Endothelial cell (in vitro differentiated cells): ENCODE measurements at places on chromosomes 6 and 20. TPM values are rescaled to one million over a fixed set of nuclear protein-coding genes. Genes with fewer than 3 reads are reported as not detected.

NCOA6 gene
- 22.0 TPM for total RNA-seq

GRCh38 chr6:41900861-41901260, 5.7 kb upstream of the USP49 start:
- peaks cover 17% of the 10 kb centered on the region for H3K36me3 ChIP-seq
- H3K27ac ChIP-seq, result no peak overlapping the region

DNA sequence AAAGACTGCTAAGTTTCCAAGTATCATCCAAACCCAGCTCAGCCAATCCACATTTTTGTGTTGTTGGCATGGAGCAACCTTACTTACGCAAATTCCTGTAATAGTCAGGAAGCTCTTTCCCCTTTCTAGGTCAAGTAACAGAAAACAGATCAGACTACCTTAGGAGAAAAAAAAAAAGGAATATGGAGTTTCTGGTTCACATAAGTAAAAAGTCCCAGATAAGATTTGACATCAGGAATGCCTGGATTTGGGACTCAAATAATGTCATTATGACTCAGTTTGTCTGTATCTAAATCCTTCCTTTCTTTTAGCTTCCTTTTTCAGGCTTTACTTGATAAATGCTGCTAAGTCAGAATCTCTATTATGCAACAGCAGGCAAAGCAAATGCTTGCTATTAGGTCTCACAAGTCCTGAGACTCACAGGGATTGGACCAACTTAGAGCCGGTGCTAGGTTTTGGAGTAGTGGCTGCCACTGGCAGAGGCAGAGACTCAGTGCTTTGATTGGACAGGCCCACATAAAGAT, 44.5 kb downstream of the NCOA7 start:
- peaks cover 5% of the 10 kb centered on the region for H3K27me3 ChIP-seq
- peak overlapping the region; percentile 72 for H3K27ac ChIP-seq
- peaks cover 57% of the 10 kb centered on the region for H3K4me1 ChIP-seq
- DNase-seq, result no peak
- peaks cover 4% of the 10 kb centered on the region for H3K36me3 ChIP-seq

GRCh38 chr20:49891476-49892110, 23.7 kb downstream of the SPATA2 start:
- peaks cover 24% of the 10 kb centered on the region for H3K4me1 ChIP-seq
- DNase-seq, result no peak
- H3K27ac ChIP-seq, result no peak overlapping the region
- no peak overlapping the region for H3K4me3 ChIP-seq
- H3K27me3 ChIP-seq, result peaks cover 9% of the 10 kb centered on the region
- peaks cover 6% of the 10 kb centered on the region for H3K36me3 ChIP-seq

MCHR2 gene
- total RNA-seq, result not detected

DNA sequence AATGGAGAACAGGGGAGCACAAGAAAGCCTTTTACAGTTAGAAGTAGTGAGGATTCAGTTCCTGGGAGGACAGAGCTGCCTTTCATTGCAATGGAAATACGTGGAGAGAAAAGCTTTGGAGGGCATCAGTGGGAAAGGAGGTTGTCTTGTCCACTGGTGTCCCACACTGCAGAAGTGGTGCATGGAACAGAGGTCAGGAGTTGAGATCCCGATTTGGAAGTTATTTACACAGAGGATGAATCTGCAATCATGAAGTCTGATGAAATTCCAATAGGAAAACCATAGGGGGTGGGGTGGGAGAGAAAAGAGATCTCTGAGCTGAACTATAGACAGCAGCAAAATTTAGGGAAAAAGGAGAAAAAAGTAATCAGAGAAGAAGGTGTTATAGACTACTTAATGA, 33.6 kb downstream of the ADGRG6 start:
- no peak overlapping the region for H3K4me3 ChIP-seq
- no peaks in the 10 kb centered on the region for H3K27me3 ChIP-seq
- H3K36me3 ChIP-seq, result no peaks in the 10 kb centered on the region
- H3K27ac ChIP-seq, result no peak overlapping the region
- peaks cover 10% of the 10 kb centered on the region for H3K4me1 ChIP-seq

- H3K4me3 ChIP-seq, result no peak overlapping the region
- H3K27ac ChIP-seq, result no peak overlapping the region
- peaks cover 7% of the 10 kb centered on the region for H3K36me3 ChIP-seq
- peaks cover 15% of the 10 kb centered on the region for H3K4me1 ChIP-seq
- no peak for DNase-seq
Observed at GRCh38 chr6:108203189-108204112, 37.6 kb downstream of the NR2E1 start.

GRCh38 chr6:139570166-139570565, 195.7 kb upstream of the CITED2 start:
- H3K4me3 ChIP-seq, result no peak overlapping the region
- H3K27me3 ChIP-seq, result peaks cover 2% of the 10 kb centered on the region
- no peaks in the 10 kb centered on the region for H3K4me1 ChIP-seq
- DNase-seq, result no peak
- H3K27ac ChIP-seq, result no peak overlapping the region

COL11A2 gene
- 127 TPM for total RNA-seq

SLC35F1 gene
- total RNA-seq, result 0.23 TPM

KIAA1755 gene
- not detected for total RNA-seq

PCED1A gene
- 30.9 TPM for total RNA-seq

LPA gene
- total RNA-seq, result not detected

CD40 gene
- 69.4 TPM for total RNA-seq

DNA sequence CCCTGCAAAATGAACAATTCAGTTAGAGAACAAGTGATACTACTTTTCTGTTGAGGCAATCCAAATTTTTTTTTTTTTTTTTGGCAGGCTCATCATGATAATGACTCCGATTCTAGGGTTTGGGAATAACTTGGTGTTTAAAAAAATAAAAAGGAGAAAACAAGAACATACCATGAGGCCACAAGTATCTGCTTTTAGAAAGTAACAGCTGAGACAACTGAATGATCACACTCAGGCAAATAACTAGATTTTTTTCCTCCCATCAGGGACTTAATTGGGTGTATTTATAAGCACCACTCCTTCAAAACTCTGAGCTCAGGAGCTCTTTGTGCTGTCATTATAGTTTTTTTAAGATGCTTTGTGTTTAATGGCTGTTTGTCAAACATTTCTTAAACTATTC, 29.6 kb downstream of the PAK5 start:
- no peaks in the 10 kb centered on the region for H3K27me3 ChIP-seq
- DNase-seq, result no peak
- H3K36me3 ChIP-seq, result no peaks in the 10 kb centered on the region
- H3K4me1 ChIP-seq, result no peaks in the 10 kb centered on the region

DNA sequence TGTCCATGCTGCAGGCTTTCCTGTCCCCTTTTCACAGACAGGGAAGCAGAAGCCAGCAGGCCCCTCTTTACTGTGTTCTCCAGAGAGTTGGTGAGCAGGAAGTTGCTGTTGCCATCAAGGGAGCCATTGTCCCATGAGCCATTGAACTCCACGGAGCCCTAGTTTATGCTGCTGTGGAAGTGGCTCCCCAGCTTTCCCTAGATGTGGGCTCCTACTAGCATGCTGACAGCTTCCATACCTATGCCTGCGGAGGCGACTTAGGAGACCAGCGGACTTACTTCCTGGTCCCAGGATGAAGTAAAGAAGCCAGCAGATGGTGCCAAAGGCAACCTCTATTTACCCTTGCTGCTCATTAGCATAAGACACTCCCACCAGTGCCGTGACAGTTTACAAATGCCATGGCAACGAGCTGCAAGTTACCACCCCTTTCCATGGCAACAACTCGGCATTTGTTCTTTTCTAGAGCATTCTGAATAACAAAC, 30.8 kb upstream of the FKBP1A start:
- peaks cover 9% of the 10 kb centered on the region for H3K36me3 ChIP-seq
- peak; percentile 36 for DNase-seq
- peaks cover 4% of the 10 kb centered on the region for H3K27me3 ChIP-seq
- no peak overlapping the region for H3K4me3 ChIP-seq
- H3K27ac ChIP-seq, result no peak overlapping the region

DNA sequence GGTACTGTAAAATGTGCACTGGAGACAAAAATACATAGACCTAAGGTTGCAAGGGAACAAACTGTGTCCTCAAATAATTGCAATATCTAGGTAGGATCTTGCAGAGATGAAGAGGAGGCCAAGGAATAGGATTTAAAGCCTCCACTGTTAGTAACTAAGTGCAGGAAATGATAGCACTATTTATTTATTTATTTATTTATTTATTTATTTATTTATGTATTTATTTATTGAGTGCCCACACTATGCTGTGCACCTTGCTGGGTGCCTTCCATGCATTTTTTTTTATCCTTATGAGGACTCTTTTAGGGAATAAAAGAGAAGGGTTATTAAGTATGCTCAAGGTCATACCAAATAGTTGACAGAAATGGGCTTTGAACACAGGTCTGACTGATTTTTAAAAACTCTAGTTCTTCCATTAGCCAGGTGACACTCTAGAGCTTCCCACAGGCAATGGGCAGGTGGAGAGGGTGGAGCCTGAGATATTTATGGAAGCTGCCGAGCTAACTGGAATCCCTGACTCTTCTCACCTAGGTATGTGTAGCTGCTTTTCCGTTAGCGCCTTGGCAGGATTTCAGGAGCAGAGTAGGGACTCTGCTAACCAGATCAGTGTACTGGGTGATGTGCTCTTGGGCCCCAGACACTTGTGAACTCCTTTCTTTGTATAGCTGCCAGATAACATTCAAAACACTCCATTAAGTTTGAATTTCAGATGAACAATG, 12.8 kb upstream of the NUP153 start:
- H3K4me1 ChIP-seq, result peaks cover 7% of the 10 kb centered on the region
- H3K27ac ChIP-seq, result no peak overlapping the region
- no peak overlapping the region for H3K4me3 ChIP-seq
- no peaks in the 10 kb centered on the region for H3K27me3 ChIP-seq
- no peak for DNase-seq
- H3K36me3 ChIP-seq, result no peaks in the 10 kb centered on the region

SOX18 gene
- 149 TPM for total RNA-seq

DNA sequence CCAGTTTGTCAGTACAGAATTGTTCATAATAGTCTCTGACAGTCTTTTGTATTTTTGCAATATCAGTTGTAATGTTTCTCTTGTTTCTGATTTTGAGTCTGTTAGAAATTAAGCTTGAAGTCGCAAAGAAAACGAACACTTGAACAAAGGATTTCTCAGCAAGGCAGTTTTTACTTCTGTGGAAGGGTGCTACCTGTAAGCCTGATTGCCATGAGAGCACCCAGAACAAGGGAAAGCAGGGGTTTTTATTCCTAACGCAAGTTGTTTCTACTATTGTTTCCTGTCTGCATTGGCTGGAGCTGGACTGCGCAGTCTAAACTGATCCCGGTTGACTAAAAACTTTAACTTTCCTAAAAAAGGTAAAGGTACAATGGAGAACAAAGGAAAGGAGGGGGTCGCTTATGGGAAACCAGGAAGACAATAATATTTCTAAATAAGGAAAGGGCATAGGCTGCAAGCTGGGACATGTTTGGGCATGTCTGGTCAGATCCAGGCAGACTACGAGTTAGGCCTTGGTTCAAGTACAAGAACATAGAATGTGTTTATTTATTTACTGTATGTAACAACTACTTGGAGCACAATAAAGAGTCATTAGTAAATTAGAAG, 28.5 kb downstream of the HLA-B start:
- no peak overlapping the region for H3K27ac ChIP-seq
- H3K36me3 ChIP-seq, result peaks cover 4% of the 10 kb centered on the region
- H3K27me3 ChIP-seq, result peaks cover 1% of the 10 kb centered on the region
- DNase-seq, result no peak

- H3K4me1 ChIP-seq, result peaks cover 34% of the 10 kb centered on the region
- H3K27me3 ChIP-seq, result peaks cover 5% of the 10 kb centered on the region
- peak overlapping the region; percentile 85 for H3K27ac ChIP-seq
- no peak overlapping the region for H3K4me3 ChIP-seq
Observed at GRCh38 chr6:143673669-143674068, 4.1 kb upstream of the PHACTR2 start.

DNA sequence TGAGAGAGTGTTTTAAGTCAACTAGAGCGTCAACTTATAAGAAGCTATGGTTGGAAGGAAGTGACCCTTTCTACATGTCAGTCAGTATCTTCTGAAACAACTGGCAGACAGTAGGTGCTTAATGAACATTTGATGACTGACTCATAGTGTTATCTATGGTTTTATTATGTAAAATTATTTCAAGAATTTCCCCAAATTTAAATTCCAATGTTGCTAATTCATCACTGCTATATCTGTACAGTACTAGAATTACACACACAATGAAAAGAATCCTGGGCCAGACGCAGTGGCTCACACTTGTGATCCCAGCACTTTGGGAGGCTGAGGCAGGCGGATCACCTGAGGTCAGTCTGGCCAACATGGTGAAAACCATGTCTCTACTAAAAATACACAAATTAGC, 721.4 kb upstream of the FLRT3 start:
- no peak for DNase-seq
- no peaks in the 10 kb centered on the region for H3K36me3 ChIP-seq
- no peaks in the 10 kb centered on the region for H3K4me1 ChIP-seq
- H3K27ac ChIP-seq, result no peak overlapping the region

DNA sequence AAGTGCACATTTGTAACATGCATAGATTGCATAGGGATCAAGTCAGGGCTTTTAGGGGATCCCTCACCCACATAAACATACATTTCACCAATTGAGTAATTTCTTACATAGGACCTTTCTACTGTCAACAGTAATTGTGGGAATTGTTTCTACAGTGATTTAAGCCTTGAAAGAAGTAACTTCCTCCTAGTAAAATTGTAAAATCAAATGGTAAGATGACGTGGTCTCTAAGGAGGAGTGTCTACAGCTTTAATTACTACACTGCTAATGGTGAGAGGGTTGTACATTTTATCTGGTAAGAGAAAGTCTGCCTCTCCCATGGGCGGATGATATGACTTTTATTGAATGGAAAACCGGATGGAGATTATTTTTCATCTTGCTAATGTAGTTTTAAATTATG, 98.0 kb downstream of the RPP40 start:
- H3K4me3 ChIP-seq, result no peak overlapping the region
- H3K27me3 ChIP-seq, result peaks cover 4% of the 10 kb centered on the region
- DNase-seq, result no peak
- H3K36me3 ChIP-seq, result peaks cover 13% of the 10 kb centered on the region

HLA-DPB1 gene
- 14.4 TPM for total RNA-seq

DNA sequence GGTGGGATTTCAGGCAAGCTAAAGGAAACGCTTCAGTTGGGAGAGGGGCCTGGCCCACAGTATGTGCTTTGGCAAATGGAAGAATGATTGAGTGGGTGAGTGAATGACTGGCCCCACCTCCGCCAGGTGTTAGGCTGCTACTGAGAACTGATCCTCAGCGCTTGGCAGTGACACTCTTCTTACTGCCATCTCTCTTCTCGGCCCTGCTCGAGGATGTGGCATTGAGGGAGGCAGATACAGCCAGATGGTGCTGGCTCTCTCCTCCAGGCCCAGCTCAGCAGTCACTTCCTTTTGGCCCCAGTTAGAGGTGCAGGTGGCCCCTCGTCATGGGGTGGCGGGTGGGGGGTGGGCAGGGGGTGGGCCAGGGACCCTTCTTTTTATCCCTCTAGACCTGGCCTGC, 38.9 kb upstream of the KCNK5 start:
- peaks cover 3% of the 10 kb centered on the region for H3K4me1 ChIP-seq
- H3K36me3 ChIP-seq, result no peaks in the 10 kb centered on the region
- H3K4me3 ChIP-seq, result no peak overlapping the region
- no peaks in the 10 kb centered on the region for H3K27me3 ChIP-seq
- H3K27ac ChIP-seq, result no peak overlapping the region
- no peak for DNase-seq

- no peaks in the 10 kb centered on the region for H3K4me1 ChIP-seq
- H3K27me3 ChIP-seq, result peaks cover 3% of the 10 kb centered on the region
- no peak overlapping the region for H3K27ac ChIP-seq
- no peak for DNase-seq
- H3K36me3 ChIP-seq, result no peaks in the 10 kb centered on the region
Observed at GRCh38 chr20:61372137-61373054, 120.3 kb downstream of the CDH4 start.
